ENCODE measurements at places on chromosomes 1 and 21.

DNA sequence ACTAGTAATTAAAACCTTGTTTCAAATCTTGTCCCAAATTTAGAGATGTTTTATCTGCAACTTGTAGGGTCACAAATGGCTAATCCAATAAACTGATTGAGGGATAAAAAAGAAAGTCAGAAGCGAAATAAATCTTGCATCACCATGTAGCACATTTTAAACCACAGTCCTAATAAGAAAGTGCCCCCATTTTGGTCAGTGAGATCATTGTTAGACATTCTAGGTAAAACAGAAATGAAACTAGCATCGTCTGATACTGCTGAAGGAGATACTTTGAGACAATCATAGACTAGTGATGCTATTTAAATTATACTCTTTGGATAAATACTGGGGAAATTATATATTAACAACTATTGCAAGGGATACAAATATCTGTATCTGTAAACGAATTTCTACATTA lies 247.9 kb downstream of the AMY1C start:
- no peak for DNase-seq

DNA sequence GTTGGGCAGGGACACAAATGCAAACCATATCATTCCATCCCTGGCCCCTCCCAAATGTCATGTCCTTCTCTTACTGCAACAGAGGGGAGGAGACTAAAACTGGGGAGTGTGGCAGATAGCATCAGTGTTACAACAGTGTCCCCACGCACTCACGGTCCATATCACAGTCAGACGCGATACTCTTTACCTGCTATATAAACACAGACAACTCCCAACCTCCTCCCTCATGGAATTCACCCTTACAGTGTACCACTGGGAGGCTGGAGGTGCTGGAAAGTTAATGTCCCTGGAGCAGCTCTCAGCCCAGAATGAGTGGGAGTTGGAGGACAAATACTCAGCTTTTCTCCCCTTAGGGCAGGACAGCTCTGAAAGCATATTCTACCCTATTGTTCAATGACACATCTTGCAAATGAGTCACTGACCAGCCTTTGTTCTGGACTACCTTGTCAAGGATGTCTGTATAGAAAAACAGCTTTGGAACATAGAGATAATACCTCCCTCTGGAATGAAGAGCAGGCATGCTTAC lies 445.9 kb downstream of the SETD4 start:
- no peak for DNase-seq

- no peak for DNase-seq
These were observed 880.5 kb downstream of the TTLL7 start for GRCh38 chr1:83118472-83118871.

DNA sequence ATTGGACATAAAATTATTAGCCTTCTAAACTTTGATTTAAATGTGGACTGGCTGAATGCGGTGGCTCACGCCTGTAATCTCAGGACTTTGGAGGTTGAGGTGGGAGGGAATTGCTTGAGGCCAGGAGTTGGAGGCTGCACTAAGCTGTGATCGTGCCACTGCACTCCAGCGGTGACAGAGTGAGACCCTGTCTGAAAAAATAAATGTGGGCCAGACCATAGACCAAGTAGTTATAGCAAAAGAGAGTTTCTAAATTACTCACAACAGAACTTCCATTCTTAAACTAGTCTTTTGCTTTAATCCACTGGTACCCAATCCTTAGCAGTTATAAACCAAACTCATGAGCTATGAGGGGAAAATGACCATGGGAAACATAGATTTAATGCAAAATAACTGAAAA lies 35.2 kb downstream of the RAP1A start:
- DNase-seq, result no peak

- no peak for DNase-seq
These were observed 38.5 kb upstream of the USP1 start for GRCh38 chr1:62398377-62398776.

GRCh38 chr21:19993268-19993667 lies 1004.9 kb upstream of the NCAM2 start:
- DNase-seq, result no peak

GRCh38 chr1:116033322-116033721 lies 57.0 kb downstream of the SLC22A15 start:
- no peak for DNase-seq

GRCh38 chr1:86084998-86085397 lies 71.6 kb downstream of the COL24A1 start:
- no peak for DNase-seq

DNA sequence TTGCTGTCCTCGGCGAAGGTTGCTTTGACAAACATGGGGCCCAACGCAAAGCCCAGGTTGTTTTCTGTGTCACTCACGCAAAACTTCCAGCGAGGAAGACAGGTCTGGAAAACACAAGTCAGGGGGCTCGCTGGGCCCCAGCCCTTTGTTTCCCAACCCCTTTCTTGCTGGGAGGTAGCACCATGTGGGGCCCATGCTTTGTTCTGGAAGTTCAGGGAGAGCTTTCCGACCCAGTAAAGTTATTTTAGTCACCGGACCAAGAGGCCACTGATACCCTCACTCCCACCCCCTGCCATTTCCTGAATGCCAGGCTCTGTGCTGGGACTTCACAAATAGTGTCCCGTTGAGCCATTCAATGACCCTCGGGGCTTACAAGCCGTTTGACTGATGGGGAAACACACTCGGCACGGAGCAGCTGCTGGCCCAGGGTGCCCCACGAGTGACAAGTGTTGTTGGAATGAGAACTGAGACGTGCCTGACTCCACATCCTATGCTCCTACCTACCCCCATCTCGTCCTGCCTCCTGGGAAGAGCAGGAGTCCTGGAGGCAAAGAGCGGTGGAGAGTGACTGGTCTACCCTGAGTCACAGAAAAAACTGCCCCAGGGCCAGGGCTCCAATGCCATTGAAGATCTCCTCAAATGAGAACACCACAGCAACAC lies 52.0 kb downstream of the ECE1 start:
- DNase-seq, result peak; percentile 65

DNA sequence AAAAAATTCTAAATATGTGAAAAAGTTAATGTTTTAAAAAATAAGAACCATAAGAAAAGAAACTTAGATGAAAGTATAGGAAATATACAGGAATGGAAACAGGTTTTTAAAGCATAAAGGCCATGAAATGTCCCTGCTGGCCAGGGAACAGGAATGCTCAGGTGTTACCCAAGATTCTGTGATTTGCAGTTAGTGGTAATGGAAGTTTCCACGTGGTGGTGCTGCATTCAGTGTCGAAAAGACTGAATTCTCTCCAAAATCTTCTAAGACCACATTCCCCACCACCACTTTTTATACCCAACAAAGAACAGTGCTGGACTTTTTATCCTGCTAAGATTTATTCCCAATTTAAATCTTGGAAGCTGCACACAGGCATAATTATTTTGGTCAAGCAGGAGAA lies 126.2 kb downstream of the PRRX1 start:
- peak; percentile 10 for DNase-seq

- DNase-seq, result no peak
These were observed 1.7 kb downstream of the S100A2 start for GRCh38 chr1:153563991-153564390.

DNA sequence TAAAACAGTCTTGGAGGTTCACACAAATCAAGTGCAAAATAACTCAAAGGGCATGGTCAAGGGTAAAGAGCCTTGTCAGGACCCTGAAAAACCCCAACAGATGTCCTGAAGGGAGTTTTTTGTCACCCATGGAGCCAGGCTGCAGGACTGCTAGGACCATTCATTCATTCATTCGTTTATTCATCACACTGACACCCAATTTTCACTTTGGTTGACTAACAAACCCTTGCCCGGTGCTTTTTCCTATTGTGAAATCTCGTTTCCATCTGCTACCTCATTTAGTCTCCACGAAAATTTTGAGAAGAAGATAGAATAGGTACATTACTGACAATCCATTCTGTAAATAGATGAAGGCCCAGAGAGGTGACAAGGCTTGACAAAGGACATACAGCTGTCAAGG lies 216.0 kb downstream of the HIVEP3 start:
- no peak for DNase-seq

DNA sequence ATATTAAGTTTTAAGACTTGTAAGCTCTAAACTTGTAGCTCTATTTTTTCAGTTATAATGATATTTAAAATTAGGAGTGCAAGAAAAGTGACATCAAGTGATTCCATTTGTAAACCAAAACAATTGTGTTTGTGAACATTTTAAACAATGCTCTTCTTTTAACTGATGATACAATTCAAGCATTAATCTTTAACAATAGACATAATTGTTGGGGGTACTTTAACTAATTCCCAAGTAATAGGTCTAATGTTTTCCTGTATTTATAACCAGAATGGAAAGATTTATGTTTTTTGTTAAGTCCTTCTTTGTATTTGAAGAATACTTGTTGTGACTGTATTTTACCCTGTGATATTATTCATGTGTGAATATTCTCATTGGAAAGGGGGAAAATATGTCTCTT lies 6.8 kb downstream of the ATG4C start:
- DNase-seq, result no peak

GRCh38 chr1:151807131-151807530 lies 1.9 kb upstream of the LINGO4 start:
- DNase-seq, result no peak

GRCh38 chr1:173581383-173582079 lies 21.3 kb downstream of the SLC9C2 start:
- no peak for DNase-seq

GRCh38 chr21:42364304-42364865 lies 1.9 kb downstream of the TFF1 start:
- no peak for DNase-seq

- DNase-seq, result peak; percentile 74
These were observed 58.9 kb downstream of the ST3GAL3 start for GRCh38 chr1:43766086-43766784.

GRCh38 chr1:23216771-23217420 lies 406 bp downstream of the HTR1D start:
- DNase-seq, result peak; percentile 95

GRCh38 chr1:109509176-109510134 lies at the start of gene AMIGO1:
AMIGO1 (minus strand) TSS chr1:109509727; CDS start chr1:109508912, 815 bp downstream.
- DNase-seq, result peak; percentile 97

DNA sequence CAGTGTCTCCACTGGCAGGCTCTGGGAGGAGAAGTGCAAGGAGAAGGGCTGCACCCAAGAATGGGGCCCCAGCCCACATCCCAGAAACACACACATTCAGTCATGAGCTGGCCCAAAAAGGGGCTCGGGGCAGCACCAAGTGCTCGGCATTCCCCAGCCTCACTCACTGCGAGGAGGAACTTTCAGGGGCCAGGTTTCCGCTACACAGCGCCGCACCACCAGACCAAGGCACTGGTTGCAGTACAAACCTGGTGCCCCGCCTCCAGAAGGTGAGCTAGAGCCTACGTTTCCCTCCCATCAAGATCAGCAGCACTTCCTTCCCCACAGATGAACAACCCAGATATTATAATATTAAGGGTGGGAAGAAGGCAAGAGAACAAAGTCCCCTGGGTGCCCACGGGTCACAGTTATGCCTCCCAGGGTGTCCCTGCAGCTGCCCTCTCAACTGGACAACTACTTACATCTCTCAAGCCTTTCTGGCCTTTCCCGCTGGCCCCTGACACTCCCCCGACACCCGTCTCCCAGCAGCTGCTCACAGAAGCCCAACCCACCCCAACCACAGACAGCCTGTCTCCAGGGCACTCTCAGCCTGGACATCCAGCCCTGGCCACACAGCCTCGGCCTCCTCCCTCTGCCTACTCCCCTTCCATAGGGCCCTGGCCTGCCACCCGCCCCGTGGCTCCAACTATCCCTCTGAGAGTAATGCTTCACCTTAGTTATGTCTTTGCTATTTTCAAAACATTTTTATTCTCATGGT lies 3.8 kb downstream of the PBXIP1 start:
- no peak for DNase-seq

GRCh38 chr1:204382714-204383083 lies 23.0 kb upstream of the PLEKHA6 start:
- DNase-seq, result no peak

GRCh38 chr1:101221945-101222429 lies 14.8 kb upstream of the S1PR1 start:
- no peak for DNase-seq

DNA sequence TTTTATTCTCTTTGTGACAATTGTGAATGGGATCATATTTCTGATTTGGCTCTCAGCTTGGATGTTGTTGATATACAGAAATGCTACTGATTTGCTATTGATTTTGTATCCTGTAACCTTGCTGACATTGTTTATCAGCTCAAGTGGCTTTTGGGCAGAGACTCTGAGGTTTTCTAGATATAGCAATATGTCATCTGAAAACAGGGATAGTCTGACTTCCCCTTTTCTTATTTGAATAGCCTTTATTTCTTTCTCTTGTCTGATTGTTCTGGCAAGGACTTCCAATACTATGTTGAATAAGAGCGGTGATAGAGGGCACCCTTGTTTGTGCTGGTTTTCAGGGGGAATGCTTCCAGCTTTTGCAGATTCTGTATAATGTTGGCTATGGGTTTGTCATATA lies 150.8 kb downstream of the FASLG start:
- DNase-seq, result no peak

Data from H7 (cell line).